H4 (cell line): ENCODE measurements at places on chromosomes 6 and 20. TPM values are rescaled to one million over a fixed set of nuclear protein-coding genes. Genes with fewer than 3 reads are reported as not detected.

GRCh38 chr6:40788661-40789655 lies 201.8 kb upstream of the LRFN2 start:
- no peak for DNase-seq

The KCNB1 gene
- total RNA-seq, result 0.02 TPM in 1 of 2 replicates, not detected in the other

The HAO1 gene
- not detected in 2 replicates for total RNA-seq

The ABHD16B gene
- total RNA-seq, result not detected in 2 replicates

DNA sequence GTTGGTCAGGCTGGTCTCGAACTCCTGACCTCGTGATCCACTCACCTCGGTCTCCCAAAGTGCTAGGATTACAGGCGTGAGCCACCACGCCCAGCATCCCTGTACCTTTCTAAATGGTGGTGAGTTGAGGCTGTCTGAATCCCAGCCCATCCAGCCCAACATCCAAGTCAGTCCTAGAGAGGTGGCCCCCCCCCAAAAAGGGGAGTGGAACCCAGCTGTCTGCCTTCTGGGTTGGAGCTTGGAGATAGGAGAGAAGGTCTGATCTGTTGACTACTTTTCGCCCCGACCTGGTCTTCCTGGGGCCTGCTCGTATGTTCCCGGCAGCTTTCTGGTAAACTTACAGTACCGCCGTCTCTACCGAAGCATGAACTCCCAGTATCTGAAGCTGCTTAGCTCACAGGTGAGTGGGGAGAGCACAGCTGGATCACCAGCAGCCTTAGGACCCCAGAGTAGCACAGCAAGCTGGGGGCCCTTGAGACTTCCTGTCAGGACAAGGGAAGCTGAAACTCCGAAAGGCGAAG lies 5.6 kb downstream of the CTSA start:
- no peak for DNase-seq

The FOXS1 gene
- 0.08 TPM in 1 of 2 replicates, not detected in the other for total RNA-seq

GRCh38 chr6:113092795-113093194 lies 745.7 kb downstream of the RFPL4B start:
- no peak for DNase-seq

The TNNC2 gene
- not detected in 2 replicates for total RNA-seq

The TUBE1 gene
- total RNA-seq, result 11.9 and 17.2 TPM in 2 replicates

The BTBD9 gene
- total RNA-seq, result 7.1 and 10.1 TPM in 2 replicates

The PAX1 gene
- total RNA-seq, result not detected in 2 replicates

The TBX18 gene
- total RNA-seq, result 0.47 and 0.48 TPM in 2 replicates

DNA sequence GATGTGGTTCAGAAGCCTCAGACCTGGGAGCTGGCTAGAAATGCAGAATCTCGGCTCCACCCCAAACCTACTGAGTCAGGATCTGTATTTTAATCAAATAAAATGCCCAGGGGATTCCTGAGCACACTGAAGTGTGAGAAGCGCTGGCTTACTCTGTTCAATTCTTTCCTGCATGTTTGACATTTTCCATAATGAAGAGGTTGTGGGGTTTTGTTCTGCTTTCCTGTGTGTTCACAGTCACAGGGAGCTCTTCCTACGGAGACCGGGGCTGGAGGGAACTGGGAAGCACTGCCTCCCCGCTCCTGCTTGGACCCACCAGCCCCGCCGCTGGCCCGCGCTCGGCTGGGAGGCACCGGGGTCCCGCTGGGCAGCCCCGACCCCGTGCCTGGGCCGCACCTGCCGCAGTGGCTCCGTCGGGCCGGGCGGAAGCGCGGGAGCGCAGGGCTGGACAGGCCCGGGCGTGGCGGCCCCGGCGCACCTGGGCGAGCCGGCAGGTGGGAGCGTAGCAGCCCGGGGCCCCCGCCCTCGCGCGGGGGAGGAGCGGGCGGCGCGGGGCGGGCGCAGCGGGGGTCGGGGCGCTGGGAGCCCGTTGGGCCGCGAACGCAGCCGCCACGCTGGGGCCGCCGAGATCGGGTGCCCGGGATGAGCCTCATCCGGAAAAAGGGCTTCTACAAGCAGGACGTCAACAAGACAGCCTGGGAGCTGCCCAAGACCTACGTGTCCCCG lies at the start of gene MAPK13:
MAPK13 (plus strand) TSS at position 573 of the 726 bp plus-strand sequence; CDS start at position 643, 70 bp downstream.
- no peak for DNase-seq

DNA sequence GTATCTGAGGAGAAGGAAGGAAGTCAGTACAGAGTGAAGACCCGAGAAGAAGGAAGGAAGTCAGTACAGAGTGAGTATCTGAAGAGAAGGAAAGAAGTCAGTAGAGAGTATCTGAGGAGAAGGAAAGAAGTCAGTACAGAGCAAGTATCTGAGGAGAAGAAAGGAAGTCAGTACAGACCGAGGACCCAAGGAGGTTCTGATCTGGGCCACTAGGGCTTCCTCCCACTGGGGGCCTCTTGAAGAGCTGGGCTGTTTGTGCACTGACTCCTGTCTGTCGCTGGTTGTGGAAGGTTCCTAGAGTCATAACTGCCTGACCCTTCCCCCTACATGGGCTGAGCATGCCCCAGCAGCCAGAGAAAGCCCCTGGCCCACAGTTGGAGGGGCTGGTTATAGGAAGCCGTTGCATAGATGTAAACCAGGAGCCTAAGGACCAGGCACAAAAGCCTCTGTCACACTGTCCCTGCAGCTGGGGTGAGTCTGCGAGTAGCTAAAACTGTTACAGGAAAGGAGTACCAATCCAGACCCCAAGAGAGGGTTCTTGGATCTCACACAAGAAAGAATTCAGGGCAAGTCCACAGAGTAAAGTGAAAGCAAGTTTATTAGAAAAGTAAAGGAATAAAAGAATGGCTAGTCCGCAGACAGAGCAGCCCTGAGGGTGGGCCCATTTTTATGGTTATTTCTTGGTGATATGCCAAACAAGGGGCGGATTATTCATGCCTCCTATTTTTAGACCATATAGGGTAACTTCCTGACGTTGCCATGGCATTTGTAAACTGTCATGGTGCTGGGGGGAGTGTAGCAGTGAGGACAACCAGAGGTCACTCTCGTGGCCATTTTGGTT lies 395.9 kb downstream of the PREX1 start:
- DNase-seq, result no peak

DNA sequence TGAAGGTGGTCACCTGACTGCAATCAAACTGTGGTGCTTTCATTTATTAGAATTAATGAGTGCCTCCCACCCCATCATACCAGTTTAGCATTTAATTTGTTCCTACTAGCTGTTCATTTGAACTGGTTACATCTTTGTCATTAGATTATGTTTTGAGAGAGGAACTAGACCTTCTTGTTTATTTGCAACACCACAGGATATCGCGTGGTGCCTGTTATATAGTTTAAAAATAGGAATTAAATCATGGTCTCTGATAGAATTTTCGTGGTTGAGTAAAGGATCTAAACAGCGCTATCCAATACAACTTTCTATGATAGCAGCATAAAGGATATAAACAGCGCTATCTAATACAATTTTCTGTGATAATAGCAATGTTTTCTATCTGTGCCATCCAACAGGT lies 2.8 kb downstream of the RPRD1B start:
- DNase-seq, result no peak

The HS3ST5 gene
- total RNA-seq, result not detected in 2 replicates

The LEMD2 gene
- 25.9 and 40.9 TPM in 2 replicates for total RNA-seq

DNA sequence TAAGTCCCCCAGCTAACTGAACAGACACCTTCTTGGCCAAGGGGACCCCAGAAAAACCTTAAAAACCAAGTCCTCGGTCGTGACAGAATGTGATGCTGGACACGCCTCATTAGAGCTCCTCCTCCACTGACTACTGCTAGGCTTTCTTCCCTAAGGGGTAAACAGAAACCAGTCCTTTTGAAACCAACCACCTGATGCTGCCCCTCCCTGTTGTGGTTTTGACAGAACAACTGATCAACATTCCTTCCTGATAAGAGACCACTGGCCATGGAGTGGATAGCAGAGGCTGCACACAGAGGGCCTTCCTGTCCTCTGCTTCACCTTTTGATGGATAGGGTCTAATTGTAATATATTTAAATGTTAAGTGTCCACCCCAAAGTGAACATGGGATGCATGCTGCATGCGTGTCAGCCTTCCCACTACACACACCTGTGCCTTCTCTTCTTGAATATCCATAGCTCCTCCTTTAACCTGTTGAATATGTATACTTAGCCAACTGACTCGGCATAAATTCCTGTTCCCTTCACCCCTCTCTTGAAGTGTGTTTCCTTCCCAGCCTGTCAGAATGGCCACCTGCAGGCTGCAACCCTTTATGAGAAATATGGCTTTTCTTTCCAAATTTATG lies 27.9 kb upstream of the SLC2A12 start:
- peak; percentile 12 for DNase-seq

- DNase-seq, result no peak
These were observed 2.0 kb downstream of the FRS3 start for GRCh38 chr6:41777551-41778285.

DNA sequence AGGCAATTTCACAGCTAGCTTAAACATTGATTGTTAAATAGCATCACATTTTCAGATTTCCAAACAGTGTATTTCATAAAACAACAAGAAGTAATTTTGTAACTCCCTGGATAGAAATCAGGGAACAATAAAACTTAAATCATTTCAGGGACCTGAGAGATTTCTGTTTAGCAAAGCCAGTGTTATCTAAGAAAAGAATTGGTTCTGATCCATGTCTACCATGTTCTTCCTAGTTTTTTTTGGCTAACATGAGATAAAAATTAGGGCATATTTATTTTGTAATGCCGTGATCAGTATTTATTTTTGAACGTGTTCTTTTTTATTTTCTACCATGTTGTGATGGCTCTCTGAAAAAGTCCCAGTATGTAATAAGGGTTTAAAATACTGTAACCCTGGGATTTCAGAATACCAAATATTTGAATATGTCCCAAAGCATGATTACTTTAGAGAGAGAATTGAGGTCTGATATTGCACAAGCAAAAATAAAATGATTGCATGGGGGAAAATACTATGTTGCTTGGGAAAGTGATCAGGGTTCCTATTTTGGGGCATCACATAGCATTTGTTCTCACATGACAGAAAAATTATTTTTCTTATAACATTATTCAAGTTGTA lies 188.7 kb upstream of the CEP162 start:
- DNase-seq, result no peak

The FRMD1 gene
- not detected in 2 replicates for total RNA-seq

DNA sequence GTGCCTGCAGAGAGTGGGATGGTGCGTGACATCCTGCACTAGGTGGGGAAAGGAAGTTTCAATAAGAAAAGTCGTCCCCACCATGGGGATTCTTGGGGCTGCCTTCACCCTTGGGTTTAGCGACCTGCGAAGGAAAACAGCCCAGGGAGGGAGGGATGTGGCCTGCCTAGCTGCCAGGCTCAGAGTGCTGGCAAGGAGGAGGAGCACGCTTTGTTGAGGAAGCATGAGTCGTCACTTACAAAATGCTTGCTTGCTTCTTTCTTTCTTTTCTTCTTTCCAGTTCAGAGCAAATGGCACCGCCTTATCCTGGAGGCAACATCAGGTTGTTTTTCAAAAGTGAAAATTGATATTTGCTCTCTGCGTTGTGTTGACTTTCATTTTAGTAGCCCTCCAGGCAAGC lies 123.2 kb downstream of the TFAP2C start:
- peak; percentile 14 for DNase-seq

GRCh38 chr6:166582258-166582657 lies 4.2 kb downstream of the RAMACL start:
- DNase-seq, result no peak

The SIM1 gene
- total RNA-seq, result 0.02 TPM in 1 of 2 replicates, not detected in the other

GRCh38 chr6:33975661-33976436 lies 170.0 kb downstream of the GRM4 start:
- no peak for DNase-seq

GRCh38 chr6:37239526-37239925 lies 18.0 kb upstream of the TBC1D22B start:
- no peak for DNase-seq

GRCh38 chr20:1108437-1108920 lies 9.9 kb upstream of the PSMF1 start:
- no peak for DNase-seq

- no peak for DNase-seq
These were observed 29.7 kb downstream of the CEP162 start for GRCh38 chr6:84197708-84198107.

DNA sequence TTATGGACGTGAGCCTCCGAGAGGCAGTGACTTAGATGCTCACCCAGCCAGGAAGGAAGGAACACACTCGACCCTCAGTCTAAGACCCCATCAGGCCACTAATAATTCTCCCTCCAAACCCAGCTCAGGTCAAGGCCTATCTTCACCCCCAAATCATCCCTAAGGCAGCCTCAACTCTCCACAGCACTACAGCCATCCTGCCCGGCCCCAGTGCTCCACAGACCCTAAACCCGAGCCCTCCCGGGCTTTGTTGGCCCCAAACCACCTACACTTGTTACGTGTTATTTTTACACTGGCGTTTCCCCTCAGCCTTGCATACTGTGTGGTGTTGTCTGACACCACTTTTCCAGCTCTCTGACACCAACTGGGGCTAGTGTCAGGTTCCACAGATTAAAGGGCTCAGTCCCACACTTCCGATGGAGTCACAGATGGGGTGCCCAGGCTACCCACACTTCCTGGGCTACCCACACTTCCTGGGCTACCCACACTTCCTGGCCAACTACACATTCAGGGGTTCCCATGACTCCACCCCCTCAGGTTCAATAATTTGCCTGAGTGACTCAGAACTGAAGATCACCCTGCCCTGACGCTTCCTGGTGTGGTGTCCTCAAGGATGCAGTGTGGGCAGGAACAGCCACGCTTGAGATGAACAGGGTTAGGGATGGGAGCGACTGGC lies 25.3 kb downstream of the RBCK1 start:
- no peak for DNase-seq

- no peak for DNase-seq
These were observed 72.9 kb downstream of the RFX6 start for GRCh38 chr6:116949964-116950363.

The SLC2A10 gene
- total RNA-seq, result 3.2 and 3.9 TPM in 2 replicates

- peak; percentile 76 for DNase-seq
These were observed 87.2 kb upstream of the EDN1 start for GRCh38 chr6:12203001-12203400.

DNA sequence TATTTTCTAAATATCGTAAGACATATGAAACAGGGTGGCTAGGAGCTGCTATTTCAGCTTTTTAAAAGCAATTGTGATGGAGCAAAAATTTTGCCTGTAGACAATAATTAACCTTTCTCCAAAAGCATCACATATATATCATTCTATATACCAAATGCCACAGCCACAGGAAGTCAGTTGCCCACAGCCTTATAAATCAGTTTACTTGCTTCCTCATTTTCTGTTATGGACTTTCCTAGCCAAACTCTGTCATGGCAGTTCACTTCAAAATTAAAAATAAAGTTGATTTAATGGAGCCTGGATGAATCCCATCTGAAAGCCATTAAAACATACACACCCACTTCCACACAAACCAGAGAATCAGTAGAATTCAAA lies 93.4 kb upstream of the NHSL1 start:
- no peak for DNase-seq

DNA sequence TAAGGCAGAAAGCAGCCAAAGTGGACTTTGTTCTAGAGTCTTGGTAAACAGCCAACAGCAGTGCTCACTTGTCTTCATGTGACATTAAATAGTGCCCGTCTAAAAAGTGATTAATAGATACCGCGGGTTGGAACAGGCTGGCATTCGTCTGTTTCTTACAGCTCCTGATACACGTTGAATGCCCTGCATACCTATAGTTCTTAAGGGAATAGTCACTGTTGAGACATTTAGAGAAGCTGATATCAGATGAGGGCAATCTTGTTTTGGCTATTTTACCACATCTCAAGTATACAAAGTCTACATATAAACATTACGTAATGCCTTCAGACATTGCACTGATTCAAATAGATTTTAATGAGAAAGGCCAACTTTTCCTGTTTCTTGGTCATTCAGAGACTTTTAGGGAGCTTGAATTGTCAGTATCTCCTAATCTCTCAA lies 374.9 kb upstream of the FLRT3 start:
- peak; percentile 91 for DNase-seq

The PTCRA gene
- total RNA-seq, result not detected in 2 replicates

The FAM209B gene
- total RNA-seq, result not detected in 2 replicates
